Neuronal stem cell (in vitro differentiated cells): ENCODE measurements at places on chromosomes 13 and 19.

GRCh38 chr13:21130116-21130515 is 46.2 kb downstream of the SKA3 start:
- no peak for DNase-seq

- peak; percentile 31 for DNase-seq
These were observed 1.6 kb upstream of the POU4F1 start for GRCh38 chr13:78604782-78605611.

DNA sequence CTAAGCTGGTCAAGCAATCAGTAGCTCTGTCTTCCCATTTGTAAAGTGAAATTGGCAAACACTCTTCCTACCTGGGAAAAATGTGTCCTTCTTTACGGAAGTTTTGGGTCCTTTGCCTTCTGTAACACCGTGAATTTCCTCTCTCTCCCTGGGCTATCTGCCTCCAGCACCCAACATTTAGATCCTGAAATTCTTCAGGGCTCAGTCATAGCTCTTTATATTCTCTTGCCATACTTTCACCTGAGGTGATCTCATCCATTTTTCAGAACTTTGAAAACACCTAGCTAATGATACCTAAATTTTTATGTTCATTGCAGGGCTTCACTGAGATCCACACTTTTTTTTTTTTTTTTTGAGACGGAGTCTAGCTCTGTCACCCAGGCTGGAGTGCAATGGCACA is 1042.2 kb downstream of the DIAPH3 start:
- no peak for DNase-seq

- DNase-seq, result no peak
These were observed 331.3 kb downstream of the UQCRFS1 start for GRCh38 chr19:28881616-28882015.

GRCh38 chr13:75804605-75805004 is 168.5 kb downstream of the LMO7 start:
- DNase-seq, result no peak

GRCh38 chr13:76014406-76015318 is 378.5 kb downstream of the LMO7 start:
- DNase-seq, result no peak

DNA sequence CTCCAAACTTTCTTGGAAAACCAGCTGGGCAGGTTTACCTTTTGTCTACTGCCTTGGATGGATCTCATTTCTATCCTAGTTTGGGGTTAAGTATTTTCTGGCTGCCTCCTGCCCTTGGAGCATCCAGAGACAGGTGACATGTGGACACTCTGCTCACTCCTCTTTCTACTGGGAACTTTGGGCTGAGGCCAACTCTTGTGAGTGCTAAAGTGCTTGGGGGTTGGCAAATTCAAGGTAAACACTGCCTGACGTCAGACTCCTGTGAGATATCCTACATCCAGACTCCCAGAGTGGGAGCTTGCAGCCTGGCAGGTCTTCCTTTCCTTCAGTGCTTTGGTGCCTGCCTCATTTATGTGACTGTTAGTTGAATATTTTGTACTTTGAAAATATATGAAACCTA is 388.1 kb downstream of the KCNRG start:
- no peak for DNase-seq

GRCh38 chr19:12660980-12661379 is 5.6 kb downstream of the MAN2B1 start:
- no peak for DNase-seq

DNA sequence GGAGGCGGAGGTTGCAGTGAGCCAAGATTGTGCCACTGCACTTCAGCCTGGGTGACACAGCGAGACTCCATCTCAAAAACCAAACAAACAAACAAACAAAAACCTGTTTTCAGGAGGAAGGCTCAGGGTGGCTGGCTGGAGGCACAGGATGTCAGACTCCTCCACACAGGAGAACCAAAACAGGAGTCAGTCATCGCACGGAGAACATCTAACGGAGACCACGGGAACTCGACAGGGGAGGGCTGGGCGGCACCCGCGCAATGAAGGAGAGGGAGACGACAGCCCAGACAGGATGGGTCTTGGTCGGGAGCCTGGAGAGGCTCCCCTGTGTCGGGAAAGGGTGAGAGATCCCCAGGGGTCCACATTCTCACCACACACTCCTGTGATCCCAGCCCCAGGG is 20.8 kb upstream of the SLC7A9 start:
- no peak for DNase-seq

DNA sequence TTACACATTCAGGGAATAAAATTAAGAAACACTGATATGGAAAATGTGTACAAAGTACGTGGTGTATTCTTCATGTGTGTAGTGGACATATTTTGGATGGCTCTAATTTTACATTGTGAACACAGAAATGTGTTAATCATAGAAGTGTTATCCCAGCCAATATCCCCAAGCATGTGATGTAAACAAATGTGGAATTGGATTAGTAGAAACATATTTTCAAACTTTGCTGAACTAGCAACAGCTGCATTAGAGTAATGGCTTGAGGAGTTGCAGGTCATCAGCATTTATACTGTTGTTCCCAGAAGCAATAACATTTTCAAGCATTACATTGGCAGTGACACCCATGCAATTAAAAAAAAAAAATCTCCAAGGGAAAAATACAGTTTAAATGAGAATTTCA is 600.6 kb downstream of the SLITRK1 start:
- DNase-seq, result no peak

DNA sequence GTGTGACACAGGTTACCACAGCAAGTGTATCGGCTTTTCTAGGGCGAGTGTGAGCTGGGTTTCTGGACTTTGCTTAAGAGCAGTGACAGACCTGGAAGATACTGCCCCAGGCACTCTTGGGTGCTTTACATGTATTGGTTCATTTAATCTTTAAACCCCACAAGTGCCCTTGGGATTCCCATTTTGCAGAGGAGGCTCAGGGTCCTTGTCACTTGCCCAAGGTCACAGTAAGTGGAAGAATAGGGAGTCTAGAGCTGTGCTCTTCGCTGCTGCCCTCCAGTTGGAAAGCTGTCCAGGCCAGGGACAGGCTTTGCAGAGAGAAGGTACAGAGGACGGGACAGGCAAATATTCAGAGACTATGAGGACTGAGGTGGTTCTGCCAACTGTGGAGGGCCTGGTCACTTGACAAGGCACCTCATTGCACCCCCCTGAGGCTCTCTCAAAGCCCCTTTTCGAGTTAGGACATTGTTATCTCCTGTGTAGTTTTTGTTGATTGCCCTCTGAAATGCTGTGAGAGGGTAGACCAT is 42.4 kb downstream of the BBC3 start:
- no peak for DNase-seq

GRCh38 chr13:34654647-34655046 is 287.4 kb upstream of the NBEA start:
- DNase-seq, result no peak

GRCh38 chr19:6833166-6833790 is 54.1 kb upstream of the ADGRE1 start:
- DNase-seq, result no peak

GRCh38 chr13:25379011-25379410 is 7.2 kb downstream of the ATP8A2 start:
- no peak for DNase-seq

- DNase-seq, result no peak
These were observed 22.6 kb downstream of the CEBPA start for GRCh38 chr19:33279430-33280350.

DNA sequence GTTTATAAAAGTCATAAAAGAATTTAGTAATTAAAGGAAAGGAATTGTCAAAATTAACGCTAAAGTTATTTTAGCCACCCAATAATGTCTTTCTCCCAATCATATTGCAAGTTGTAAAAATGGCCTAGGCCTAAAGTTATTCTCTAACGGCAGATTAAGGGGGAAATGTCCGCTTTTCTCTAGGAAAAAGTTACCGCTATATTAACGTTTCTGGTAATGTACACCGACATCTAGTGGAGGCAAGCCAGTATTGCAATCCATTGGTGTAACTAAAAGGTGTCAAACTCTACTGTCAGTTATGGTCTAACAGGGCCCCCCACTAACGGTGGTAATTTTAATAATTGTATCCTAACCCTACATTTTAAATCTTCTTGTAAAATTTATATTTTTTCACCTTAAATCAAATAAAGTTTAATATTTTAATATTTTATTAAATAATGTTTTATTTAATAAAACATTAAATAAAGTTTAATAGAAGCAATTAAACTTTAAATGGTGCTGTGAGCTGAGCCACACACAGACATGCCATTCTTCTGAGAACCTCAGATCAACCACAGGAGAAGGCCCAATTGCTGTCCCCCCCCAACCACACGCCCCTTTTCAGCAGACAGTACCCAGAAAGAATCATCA is 35.9 kb upstream of the ZSCAN5A start:
- DNase-seq, result peak; percentile 46

- no peak for DNase-seq
These were observed 112.1 kb upstream of the SOX1 start for GRCh38 chr13:111954661-111955411.

DNA sequence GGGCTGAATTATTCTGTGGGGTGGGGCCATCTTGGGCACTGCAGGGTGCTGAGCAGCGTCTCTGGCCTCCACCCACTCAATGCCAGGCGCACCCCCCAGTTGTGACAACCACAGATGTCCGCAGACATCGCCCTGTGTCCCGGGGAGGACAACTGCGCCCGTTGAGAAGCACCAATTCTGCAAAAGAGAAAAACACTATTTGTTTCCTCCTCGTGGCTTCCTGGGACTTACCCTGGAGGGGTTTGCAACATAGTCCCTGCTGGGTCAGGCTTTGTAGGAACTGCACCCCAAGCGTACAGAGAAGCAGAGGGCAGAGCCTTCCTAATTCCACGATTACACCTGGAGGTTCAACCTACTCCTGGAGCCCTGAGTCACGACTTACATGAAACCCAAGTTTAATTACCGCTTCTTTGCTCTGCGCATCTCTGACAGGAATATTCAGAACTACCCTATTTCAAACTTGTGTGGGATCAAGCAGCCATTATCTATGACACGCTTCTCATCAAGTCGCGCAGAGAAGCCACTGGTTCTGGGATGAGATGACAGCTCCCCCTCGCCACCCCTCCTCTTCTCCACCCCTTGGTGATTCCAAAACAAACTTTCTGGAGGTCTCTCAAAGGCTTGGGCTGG is 11.1 kb upstream of the SLC39A3 start:
- DNase-seq, result no peak

DNA sequence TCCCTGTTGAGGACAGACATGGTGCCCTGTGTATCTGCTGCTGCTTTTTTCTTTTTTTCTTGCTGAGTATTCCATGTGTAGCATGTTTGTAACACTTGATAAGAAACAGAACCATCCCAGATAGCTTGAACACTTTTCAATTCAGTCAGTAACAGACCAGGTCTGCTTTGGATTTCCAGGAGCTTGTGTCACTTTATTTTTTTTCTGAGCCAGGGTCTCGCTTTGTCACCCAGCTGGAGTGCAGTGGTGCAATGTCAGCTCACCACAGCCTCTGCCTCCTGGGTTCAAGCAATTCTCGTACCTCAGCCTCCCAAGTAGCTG is 43.7 kb downstream of the BBC3 start:
- DNase-seq, result no peak

DNA sequence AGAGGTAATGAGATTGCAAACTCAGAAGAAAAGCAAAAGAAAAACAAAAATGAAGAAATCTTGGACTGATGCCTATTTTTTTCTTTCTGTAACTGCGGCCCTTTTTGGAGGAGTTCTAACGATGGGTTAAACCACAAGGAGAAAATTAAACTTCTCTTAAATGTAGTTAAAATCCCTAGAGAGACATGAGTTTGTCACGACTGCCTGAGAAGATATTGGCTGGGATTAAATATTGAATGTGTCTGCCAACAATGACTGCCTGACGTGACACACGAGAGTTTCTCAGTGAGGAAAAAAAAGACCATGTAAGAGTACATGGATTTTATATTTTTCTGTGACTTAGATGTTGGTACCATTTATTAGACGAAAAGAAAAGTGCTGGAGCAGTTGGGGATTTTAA is 1013.4 kb downstream of the PCDH9 start:
- DNase-seq, result no peak

DNA sequence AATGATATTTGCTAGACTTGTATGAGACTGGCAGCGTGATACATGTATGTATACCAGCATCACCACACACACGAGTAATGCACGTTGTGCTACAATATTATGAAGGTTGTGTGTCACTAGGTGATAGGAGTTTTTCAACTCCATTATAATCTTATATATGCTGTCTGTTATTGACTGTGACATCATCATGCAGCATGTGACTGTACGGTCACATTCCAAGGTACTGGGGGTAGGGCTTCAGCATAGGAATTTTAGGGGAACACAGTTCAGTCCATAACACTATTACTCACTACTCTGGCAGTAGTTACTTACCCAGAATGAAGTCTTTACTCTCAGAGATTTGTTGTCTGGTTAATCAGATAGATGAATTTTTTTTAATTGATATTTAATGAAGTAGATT is 91.1 kb downstream of the CDK8 start:
- DNase-seq, result no peak

GRCh38 chr19:29854033-29854432 is 42.2 kb downstream of the CCNE1 start:
- DNase-seq, result no peak

GRCh38 chr19:15299568-15300409 is 32.5 kb downstream of the BRD4 start:
- no peak for DNase-seq

- no peak for DNase-seq
These were observed 778 bp downstream of the ZNF230 start for GRCh38 chr19:44003461-44004009.

DNA sequence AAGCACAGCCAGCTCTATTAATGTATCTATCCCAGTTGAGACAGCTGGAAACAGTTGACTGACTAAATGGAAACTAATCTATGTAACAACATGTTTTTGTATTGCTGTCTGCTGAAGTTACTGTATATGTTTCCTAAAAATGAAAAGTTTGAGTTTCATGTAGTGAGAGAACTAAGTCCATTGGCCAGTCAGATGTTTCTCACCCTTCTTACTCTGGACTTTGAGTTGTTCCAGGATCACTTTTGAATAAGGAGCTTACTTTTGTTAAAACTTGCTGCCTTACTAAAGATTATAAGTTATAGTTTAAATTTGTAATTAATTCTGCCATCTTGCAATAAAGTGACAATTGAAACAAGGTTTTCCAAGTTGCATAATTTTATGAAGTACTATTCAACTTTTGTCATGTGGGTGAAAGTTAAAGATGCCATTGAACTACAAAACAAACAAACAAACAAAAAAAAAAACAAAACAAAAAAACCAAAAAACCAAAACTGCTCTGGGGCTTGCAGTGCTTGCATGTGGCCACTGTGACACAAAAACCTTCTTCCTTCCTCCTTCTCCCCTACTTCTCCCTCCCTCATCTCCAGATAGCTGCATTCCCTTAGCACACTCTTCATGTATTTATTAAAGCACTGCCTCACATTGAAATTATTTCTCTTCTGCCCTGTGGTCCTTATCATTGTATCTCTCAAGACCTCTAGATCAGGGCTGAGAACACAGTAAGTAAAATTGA is 15.3 kb downstream of the WDFY2 start:
- no peak for DNase-seq

GRCh38 chr19:41610789-41611188 is 16.1 kb downstream of the CEACAM4 start:
- no peak for DNase-seq

DNA sequence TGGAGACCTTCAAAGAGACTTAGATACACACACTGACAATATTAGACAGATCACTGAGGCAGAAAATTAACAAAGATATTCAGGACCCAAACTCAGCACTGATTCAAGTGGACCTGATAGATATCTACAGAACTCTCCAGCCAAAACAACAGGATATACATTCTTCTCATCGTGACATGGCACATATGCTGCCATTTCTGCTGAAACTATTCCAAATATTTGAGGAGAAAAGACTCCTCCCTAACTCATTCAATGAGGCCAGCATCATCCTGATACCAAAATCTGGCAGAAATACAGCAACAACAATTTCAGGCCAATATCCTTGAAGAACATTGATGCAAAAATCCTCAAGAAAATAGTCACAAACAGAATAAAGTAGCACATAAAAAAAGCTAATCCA is 53.3 kb downstream of the TRPC4 start:
- DNase-seq, result no peak
